EH (cell line): ENCODE measurements at places on chromosomes 6 and 20.

GRCh38 chr6:54291146-54291545 lies 17.1 kb upstream of the TINAG start:
- DNase-seq, result peak; percentile 77

DNA sequence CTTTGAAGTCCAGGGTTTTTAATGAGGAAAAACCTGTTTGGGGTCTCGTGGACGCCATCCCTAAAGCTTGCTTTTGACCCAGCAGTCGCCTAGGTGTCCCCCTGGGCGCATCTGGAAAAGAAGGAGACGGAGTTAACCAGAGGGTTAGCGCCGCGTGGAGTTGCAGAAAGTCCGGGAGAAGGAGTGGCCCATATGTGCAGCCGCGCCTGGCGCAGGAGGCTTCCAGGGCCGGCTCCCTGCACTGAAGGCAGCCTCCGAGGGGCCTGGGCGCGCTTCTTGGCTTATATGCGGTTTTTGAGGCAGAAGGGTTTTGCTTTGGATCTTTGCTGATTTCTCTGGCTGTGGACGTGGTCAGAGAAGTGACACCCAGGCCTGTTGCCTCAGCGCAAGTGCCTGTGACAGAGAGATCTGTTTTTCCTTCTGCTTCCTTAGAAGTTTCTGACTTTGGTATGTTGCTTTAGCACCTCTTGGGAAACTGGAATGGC lies 987 bp downstream of the TMEM181 start:
- peak; percentile 39 for DNase-seq

DNA sequence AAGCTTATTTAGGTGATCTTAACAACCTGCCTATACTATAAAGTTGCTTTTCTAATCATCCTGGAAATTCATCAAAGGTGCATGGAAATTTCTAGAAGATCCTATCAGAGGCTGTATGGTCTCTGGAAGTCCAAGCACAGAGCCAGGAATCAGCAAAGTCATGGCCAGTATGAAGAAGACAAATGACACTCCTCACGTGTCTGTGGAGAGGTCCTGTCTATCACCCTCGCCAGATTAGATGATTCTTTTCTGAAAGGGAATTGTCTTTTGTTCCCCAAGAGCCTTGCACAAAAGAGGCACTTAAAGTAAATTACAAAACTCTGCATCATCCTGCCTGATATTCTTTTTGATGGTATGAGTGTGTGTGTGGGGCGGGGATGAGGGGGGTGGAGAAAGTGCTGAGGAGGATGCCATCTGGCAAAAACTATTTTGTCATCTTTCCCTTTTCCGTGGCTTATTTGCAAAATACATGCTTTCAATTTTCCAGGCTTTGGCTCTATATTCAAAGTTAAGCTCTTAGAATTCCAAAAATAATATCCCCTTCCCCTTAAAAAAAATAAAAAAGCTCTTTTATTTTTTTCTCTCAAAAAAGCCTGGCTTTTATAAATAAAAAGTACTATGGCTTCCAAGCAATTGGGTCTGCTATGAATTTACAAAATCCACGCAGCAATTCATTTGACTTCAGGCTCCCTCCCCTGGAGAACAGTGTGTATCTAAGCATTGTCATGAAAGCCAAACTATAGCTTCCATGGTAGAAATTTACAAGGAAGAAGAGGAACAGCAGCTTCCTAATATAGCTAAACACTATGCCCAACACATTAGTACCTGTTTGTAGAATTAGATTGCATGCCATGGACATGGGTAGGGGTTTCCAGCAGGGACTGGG lies 185.2 kb upstream of the ARG1 start:
- DNase-seq, result no peak

GRCh38 chr20:63006540-63007359 lies at the start of gene BHLHE23:
Gene BHLHE23, minus strand, starts transcription at chr20:63006964. Its CDS starts 190 bp downstream, at chr20:63006774.
- no peak for DNase-seq

- peak; percentile 53 for DNase-seq
These were observed 1.7 kb downstream of the DIDO1 start for GRCh38 chr20:62924442-62925075.

DNA sequence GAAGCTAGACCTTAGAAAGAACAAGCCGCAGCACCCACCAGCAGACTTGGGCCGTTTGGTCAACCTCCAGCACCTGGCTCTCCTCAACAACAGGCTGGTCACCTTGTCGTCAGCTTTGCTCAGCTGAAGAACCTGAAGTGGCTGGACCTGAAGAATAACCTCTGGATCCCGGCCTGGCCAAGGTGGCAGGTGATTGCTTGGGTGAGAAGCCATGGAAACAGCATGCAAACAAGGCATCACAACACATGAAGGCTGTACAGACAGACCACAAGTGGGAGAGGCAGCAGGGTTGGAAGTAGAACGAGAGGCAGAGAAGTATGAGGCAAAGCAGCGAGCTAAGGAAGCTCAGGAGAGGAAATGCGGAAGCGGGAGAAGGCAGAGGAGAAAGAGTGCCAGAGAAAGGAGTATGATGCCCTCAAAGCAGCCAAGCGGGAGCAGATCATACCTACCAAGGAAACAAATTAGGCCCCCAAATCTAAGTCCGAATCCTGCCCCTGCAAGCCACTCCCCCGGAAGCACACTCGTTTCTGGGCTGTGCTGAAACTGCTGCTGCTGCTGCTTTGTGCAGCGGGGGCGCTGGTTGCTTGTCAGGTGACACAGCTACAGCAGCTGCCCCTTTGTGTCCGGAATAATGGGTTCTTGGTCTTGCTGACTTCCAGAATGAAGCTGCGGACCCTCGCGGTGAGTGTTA lies 121.6 kb upstream of the LGSN start:
- no peak for DNase-seq

- DNase-seq, result no peak
These were observed 500.1 kb upstream of the JAG1 start for GRCh38 chr20:11173916-11174315.

- no peak for DNase-seq
These were observed 30.3 kb upstream of the VEGFA start for GRCh38 chr6:43739642-43740091.

DNA sequence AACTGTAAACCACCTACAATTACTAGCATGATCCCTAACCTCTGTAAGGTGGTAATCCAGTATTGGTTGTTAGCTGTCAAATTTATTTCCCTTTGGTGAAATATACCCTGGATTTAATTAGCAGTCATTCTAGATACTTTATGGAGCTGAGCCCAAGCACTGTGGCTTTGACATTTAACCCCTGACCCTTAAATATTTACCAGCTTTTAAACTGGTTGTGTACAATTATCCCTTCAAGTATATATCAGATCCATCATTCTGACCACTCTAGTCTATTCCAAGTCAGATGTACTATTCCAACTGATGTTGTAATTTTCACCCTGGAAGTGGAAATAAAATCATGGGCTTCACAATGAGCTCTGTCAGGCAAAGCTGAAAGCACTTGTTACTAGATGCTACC lies 229.6 kb downstream of the FOXC1 start:
- no peak for DNase-seq

- no peak for DNase-seq
These were observed 324.3 kb upstream of the MOCS1 start for GRCh38 chr6:40258531-40258930.

DNA sequence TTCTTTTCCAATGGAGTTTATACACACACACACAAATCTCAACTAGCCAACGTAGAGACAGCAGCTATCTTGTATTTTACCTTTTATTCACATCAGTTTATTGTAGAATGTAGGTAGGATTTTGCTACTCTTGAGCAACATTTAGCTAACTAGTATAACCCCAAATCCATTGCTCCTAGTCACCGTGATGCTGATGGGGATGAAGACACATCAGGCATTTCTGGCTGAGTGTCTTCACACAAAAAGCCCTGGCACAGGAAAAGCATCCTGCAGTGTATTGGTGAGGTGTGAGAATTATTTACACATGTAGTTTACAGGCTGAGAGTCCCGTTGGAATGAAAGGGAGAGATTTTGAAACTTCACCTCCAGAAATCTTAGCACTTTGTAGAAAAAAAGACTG lies 65.9 kb upstream of the FBXL4 start:
- DNase-seq, result peak; percentile 16

DNA sequence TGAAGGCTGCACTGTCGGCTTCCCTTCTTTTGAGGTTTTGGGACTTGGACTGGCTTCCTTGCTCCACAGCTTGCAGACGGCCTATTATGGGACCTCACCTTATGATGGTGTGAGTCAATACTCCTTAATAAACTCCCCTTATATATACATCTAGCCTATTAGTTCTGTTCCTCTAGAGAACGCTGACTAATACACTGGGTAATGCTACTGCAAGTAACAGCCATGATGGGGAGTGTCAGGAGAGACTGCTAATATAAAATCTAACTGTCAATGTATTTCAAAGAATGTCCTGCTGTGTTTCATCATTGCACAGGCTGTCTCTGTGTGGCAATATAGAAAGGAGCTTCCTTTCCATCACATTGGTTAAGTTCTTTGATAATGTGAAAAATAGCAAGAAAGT lies 57.7 kb upstream of the UST start:
- DNase-seq, result peak; percentile 15

- DNase-seq, result no peak
These were observed 162.0 kb downstream of the BTBD9 start for GRCh38 chr6:38477680-38478260.

GRCh38 chr20:18361678-18362077 lies 73.4 kb downstream of the ZNF133 start:
- no peak for DNase-seq

- DNase-seq, result no peak
These were observed 115.1 kb downstream of the MAP7 start for GRCh38 chr6:136435101-136435500.
